ENCODE measurements at places on chromosomes 6 and 20.

DNA sequence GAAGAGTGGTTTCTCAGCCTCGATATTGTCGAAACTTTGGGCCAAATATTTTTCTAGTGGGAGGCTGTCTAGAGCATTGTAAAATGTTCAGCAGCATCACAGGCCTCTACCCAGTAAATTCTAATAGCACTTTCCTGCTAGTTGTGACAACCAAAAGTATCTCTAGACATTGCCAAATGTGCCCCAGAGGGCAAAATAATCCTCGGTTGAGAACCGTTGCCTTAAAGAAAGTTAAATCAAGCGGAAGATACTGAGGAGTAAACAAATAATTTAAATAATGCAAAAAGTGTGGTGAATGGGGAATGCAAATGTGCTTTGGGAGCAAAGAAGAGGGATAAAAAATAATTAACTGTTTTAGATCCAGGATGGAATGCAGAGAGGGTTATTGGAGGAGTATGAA lies 106.4 kb upstream of the ASCC3 start:
- H3K27ac ChIP-seq, result no peak overlapping the region
- H3K4me3 ChIP-seq, result no peak overlapping the region
- H3K4me1 ChIP-seq, result peaks cover 6% of the 10 kb centered on the region
- DNase-seq, result no peak

DNA sequence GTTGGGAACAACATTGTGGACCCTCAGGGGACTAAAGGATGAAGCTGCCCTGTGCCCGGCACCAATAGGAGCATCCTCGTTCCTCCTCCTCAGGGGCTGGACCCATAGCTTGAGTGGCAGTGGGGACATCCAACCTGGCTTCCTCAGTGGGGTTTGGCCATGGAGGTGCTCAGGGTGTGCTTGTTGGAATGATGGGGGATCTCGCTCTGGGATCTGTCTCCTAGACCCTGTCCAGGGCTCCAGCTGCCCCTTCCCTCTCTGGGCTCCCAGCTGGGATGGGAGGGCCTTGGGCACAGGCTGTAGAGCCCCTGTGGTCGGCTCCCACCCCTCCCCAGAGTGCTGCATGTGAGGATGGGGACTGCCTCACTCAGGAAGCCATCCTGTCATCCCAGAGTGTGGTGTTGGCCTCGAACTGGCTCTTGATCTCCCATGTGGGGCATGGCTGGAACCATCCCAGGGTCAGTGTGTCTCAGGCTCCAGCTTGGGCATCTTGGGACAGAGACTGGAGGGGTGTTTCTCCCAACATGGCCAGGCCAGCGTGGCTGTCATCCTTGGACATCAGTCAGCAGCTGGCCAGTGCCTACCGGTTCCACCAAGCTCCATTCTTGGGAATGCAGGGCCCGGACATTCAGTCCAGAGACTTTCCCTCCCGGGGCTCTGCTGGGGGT lies 9.5 kb upstream of the MYT1 start:
- DNase-seq, result no peak
- H3K4me3 ChIP-seq, result no peak overlapping the region
- peaks cover 15% of the 10 kb centered on the region for H3K4me1 ChIP-seq
- no peaks in the 10 kb centered on the region for H3K36me3 ChIP-seq
- H3K27ac ChIP-seq, result no peak overlapping the region

GRCh38 chr6:125296471-125296870 lies 5.3 kb downstream of the HDDC2 start:
- H3K4me1 ChIP-seq, result peaks cover 61% of the 10 kb centered on the region
- no peak overlapping the region for H3K27ac ChIP-seq
- peaks cover 53% of the 10 kb centered on the region for H3K36me3 ChIP-seq
- H3K4me3 ChIP-seq, result no peak overlapping the region
- no peaks in the 10 kb centered on the region for H3K27me3 ChIP-seq

DNA sequence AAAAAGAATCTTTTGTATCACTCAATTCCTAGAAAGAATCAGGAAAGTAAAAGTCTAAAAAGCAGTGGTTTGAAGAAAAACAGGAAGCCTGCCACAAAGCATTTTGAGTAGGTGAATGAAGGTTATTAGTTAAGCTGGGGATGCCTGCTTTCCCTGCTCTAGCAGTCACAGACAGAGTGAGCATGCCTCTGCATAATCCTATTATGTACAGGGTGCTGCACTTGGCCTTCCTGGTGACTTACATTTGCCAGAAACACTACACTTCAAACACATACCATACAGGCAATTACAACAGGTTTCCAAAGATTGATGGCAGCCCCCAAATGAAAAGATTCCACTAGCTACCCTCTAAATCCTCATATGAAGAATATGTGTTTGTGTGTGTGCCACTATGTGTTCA lies 130.8 kb downstream of the TPBG start:
- H3K4me1 ChIP-seq, result peaks cover 11% of the 10 kb centered on the region
- H3K27me3 ChIP-seq, result no peaks in the 10 kb centered on the region
- H3K36me3 ChIP-seq, result no peaks in the 10 kb centered on the region
- no peak for DNase-seq
- H3K4me3 ChIP-seq, result no peak overlapping the region

DNA sequence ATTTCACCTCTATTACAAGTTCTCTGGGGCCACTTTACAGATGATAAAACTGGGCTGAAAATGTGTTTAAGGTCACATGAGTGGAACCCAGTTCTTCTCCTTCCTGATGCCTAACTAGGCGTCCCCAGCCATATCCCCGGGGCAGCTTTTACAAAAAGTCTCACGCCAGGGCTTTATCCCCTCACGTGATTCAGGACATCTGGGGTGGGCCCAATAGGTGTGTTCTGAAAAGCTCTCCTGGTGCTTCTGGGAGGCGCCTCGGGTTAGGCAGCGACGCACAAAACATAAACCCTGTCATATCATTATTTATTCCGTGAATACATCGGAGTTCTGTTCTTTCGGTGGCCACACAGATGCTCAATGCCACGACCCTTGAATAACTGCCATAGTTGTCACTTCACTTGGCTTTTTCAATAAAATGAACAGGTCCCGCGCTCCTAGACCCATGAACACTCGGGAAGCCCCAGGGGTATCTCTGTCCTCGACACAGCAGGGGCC lies 32.1 kb downstream of the SF3B5 start:
- H3K36me3 ChIP-seq, result no peaks in the 10 kb centered on the region
- no peak overlapping the region for H3K27ac ChIP-seq
- peaks cover 80% of the 10 kb centered on the region for H3K27me3 ChIP-seq

DNA sequence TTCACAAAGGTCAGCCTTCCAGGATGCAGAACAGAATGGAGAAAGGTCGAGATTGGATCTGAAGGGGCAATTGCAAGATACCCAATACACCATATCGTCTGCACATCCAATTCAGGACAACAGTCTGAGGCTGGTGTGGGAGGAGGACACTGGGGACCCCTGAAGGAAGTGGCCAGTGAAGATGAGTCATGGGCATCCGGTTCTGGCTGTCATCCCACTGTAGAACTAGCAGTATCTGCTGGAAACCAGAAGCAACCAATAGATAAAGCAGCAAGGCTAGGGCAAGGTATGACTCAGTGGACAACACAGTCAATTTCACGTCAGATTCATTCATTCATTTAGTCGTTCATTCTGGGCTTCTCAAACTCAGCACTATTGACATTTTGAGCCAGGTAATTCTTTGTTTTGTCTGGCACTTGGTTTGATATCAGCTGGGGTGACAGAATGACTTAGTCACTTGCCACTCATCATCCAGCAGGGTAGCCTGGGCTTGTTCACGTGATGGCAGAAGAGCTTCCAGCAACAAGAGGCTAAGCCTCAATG lies 30.3 kb upstream of the SHLD1 start:
- no peaks in the 10 kb centered on the region for H3K4me1 ChIP-seq
- peaks cover 20% of the 10 kb centered on the region for H3K27me3 ChIP-seq
- DNase-seq, result no peak
- no peak overlapping the region for H3K4me3 ChIP-seq
- no peaks in the 10 kb centered on the region for H3K36me3 ChIP-seq
- no peak overlapping the region for H3K27ac ChIP-seq

DNA sequence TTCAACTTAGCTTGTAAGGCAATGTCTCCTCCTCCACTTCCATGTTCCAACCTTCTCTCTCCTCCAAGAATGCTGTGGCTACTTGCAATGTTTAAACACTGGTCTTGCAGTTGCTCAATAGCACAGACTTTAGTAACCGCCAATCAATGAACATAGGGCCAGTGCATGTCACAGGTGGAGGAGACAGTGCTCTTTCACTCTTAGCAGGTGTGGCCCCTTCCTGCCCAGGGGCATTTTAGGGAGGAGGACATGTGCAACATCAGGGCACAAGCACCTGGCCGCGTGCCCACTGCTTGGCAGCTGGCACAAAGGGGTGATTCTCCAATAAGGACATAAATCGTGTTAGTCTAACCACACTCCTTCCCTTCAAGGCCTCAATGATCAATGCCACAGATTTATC lies 41.3 kb downstream of the ADGRF1 start:
- no peak overlapping the region for H3K4me3 ChIP-seq
- H3K27me3 ChIP-seq, result no peaks in the 10 kb centered on the region
- H3K36me3 ChIP-seq, result no peaks in the 10 kb centered on the region
- DNase-seq, result no peak
- H3K4me1 ChIP-seq, result peaks cover 16% of the 10 kb centered on the region

- peaks cover 3% of the 10 kb centered on the region for H3K27me3 ChIP-seq
- no peaks in the 10 kb centered on the region for H3K4me1 ChIP-seq
- H3K36me3 ChIP-seq, result no peaks in the 10 kb centered on the region
- no peak for DNase-seq
Measured at GRCh38 chr6:64160486-64160885, 524.9 kb downstream of the PHF3 start.

DNA sequence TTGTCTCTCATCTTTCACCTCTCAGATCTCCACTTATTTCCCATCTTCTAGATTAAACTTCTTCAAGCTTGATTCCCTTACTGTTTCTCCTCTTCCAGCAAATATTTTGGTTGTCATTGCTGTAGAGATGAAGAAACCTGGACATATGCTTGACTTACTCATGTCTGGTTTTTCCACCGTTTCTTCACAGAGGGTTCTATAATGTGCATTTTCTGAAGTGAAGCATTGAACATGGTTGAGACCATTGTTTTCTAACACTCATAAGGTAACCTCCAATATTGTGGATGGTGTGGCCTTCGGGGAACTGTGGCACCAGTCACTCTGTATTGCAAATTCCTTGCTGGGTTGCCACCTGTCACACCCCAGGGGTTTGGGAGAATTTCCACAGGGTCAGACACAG lies 237.2 kb downstream of the PLCB1 start:
- peaks cover 4% of the 10 kb centered on the region for H3K4me1 ChIP-seq
- H3K27ac ChIP-seq, result no peak overlapping the region
- H3K27me3 ChIP-seq, result peaks cover 19% of the 10 kb centered on the region
- no peak overlapping the region for H3K4me3 ChIP-seq
- no peaks in the 10 kb centered on the region for H3K36me3 ChIP-seq

DNA sequence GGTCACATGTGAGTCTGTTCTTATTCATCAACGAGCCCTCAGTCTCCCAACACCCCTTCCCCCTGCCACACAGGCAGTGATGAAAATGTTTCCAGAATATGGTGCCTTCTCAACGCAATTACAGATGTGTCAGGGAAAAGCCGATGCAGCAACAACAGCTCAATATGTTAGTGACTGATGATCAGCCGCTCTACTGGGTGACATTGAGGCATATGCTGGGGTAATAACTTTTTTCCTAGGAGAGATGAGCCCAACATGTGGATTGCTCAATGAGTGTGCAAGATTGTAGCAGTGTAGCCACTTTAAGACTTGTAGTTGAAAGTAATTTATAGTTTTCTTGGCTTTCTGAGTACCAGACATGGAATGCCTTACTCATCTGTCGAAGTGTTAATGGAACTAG lies 49.4 kb downstream of the DTD1 start:
- peaks cover 3% of the 10 kb centered on the region for H3K36me3 ChIP-seq
- H3K4me1 ChIP-seq, result peaks cover 46% of the 10 kb centered on the region
- no peak for DNase-seq
- no peaks in the 10 kb centered on the region for H3K27me3 ChIP-seq
- no peak overlapping the region for H3K4me3 ChIP-seq
- no peak overlapping the region for H3K27ac ChIP-seq

DNA sequence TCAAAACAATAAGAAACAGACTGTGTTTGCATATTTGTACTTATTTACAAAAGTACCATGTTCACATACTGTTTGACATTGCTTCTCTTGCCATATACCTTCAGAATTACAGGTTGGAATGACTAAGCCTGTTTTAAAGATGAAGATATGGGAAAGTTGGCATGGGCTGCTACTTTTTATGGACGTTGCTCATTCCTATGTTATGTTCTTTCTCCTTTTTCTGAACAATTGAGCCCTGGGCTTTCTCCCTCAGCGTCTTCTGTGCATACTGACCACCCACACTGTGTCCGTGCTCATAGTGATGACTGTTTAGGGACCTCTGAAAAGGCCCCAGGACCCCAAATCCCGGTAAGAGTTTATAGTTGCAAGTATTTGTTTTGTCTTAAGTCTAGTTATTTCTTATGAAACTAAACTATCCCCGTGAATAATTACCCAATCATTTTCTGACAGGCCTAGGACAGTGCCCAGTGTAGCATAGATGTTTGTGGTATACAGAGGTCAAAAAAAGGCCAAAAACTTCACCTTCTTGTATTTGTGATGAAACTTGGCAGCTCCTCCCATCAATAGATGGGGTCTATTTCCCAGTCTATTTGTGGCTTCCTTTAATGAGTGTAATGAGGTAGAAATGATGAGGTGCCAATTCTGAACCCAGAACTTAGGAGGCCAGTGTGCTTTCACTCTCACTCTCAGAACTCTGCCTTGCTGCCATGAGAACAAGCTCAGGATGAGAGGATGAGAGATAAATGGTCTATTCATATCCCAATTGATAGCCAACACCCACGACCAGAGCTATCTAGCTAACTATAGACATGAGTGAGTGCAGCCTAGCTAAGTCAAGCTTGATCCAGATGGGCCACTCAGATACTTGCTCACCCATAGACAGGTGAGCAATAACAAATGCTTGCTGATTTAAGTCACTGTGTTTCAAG lies 40.9 kb downstream of the GSTA4 start:
- H3K27me3 ChIP-seq, result no peaks in the 10 kb centered on the region
- no peak for DNase-seq
- no peak overlapping the region for H3K27ac ChIP-seq
- H3K4me1 ChIP-seq, result no peaks in the 10 kb centered on the region
- H3K36me3 ChIP-seq, result no peaks in the 10 kb centered on the region

DNA sequence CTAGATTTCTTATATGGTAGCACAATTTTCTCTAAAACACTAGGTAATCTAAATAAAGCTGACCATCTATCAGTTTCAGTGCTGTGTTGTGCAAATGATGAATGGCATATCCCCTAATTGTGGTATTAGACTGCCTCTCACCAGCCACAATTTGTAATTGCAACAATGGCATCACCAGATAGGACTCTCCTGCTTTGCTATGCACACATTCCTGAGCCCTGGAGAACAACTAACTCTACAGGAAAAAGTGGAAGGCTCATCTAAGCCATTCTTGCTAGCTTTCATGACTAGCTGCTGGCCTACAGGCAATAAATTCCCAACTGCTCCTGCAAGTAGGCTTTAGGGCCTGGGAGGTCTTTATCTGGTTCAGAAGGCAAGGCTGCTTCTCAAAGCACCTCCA lies 974.1 kb downstream of the EYS start:
- H3K4me1 ChIP-seq, result no peaks in the 10 kb centered on the region
- no peak for DNase-seq
- H3K27me3 ChIP-seq, result no peaks in the 10 kb centered on the region
- no peak overlapping the region for H3K4me3 ChIP-seq
- no peak overlapping the region for H3K27ac ChIP-seq
- no peaks in the 10 kb centered on the region for H3K36me3 ChIP-seq

- H3K36me3 ChIP-seq, result peaks cover 2% of the 10 kb centered on the region
- DNase-seq, result no peak
- H3K27me3 ChIP-seq, result no peaks in the 10 kb centered on the region
Measured at GRCh38 chr20:31746068-31746878, 7.2 kb downstream of the TPX2 start.
